ENCODE measurements at places on chromosomes 13 and 19.

DNA sequence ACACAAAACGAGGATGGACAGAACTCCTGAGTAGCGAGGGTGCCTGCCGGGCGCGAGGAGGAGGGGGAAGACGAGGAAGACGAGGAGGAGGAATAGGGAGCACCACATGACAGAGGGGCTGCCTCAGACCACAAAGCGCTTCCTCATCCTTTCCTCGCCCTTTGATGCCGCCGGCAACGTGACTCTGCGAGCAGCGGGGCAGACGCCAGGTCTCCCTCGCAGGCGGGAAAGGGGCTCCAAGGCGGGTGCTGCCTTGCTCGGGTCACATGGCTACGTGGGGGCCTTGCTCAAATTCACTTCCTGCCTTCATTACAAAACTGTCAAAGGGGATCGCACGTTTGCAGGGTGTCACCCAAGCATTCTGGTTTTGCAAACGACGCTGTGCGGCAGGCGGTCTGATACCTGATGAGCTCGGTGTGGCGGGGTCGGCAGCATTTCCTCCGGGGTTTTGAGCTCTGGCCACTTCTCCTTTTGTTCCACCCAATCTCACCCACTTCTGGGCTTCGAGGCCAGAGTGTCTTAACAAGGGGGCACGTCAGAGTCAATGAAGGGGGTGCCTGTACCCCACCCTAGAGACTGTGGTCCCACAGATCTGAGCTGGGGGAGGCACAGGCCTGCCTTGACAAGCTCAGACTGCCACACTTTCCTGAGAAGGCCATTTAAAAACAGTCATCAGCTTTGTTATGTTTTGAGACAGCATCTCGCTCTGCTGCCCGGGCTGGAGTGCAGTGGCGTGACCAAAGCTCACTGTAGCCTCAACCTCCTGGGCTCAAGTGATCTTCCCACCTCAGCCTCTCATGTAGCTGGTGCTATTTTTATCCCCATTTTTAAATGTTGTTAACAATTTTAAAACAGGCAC, 14.9 kb downstream of the MAP2K2 start:
- no peak for DNase-seq

- no peak for DNase-seq
Measured at GRCh38 chr13:99514801-99515200, 13.5 kb downstream of the TM9SF2 start.

DNA sequence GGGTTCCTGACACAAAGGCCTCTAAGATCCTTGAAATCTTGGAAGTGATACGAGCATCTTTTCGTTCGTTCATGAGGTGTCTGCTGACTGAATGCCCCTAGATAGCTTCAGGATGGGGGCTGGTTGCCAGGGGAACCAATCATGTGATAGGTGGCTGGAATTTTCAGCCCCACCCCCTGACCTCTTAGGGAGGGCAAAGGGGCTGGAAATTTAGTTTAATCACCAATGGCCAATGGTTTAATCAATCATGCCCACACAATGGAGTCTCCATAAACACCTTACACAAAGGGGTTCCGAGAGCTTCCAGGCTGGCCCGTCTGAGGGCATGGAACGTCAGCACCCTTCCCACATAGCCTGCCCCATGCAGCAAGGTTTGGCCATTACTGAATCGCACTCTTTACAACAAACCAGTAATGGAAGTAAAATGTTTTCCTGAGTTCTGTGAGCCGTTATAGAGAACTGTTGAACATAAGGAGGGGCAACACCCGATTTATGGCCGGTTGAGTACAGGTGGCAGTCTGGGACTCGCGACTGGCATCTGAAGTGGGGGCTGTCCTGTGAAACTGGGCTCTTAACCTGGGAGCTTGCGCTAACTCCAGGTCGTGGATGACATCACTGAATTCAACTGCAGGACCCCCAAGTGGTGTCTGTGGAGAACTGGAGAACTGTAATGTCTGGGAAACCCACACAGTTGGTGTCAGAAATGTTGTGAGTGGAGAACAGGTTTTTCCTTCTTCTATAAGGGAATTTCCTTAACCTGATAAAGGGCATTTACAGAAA, 25.6 kb downstream of the MLLT1 start:
- DNase-seq: no peak

GRCh38 chr13:95185851-95186250, 115.4 kb downstream of the ABCC4 start:
- no peak for DNase-seq

DNA sequence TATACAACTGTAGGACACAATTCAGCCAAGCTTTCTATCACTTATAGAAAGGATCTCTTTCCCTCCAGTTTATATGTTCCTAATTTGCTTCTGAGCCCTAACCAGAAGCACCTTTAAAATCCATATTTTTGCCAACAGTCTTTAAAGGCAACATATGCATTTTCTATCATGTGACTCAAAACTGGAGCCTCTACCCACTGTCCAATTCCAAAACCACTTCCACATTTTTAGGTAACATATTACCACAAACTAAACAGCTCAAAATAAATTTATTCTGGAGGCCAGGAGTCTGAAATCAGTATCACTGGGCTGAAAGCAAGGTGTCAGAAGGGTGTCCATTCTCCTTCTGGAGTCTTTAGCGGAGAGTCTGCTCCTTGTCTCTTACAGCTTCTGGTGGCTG, 15.9 kb upstream of the EFNB2 start:
- DNase-seq: no peak

GRCh38 chr13:113472355-113473025, 18.0 kb downstream of the DCUN1D2 start:
- DNase-seq: no peak

DNA sequence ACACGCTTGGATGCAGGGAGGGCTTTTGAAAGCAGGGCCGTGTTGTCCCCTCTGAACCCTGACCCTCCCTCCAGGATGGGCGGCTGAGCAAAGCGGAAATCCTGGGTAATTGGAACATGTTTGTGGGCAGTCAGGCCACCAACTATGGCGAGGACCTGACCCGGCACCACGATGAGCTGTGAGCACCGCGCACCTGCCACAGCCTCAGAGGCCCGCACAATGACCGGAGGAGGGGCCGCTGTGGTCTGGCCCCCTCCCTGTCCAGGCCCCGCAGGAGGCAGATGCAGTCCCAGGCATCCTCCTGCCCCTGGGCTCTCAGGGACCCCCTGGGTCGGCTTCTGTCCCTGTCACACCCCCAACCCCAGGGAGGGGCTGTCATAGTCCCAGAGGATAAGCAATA, 15.2 kb downstream of the RCN3 start:
- DNase-seq: no peak

DNA sequence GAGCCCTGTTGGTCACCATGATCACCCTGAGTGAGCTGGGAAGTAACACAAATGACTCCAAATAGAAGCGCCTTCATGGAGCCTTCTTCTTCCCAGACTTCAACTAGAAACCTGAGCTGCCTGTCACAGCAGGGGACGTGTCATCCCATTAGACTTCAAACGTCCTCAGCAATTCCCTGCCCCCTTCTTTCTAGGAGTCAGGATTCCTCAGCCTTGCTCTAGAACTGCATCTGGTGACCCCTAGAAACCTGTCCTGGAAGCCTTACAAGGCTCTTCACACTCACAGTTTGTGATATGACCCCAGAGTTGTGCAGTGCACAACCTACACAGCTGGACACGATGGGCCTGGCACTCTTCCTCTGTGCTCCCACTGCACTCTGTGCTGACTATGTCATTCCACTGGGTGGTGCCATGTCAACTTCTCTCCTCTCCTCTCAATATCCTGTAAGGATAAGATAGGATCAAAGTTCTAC, 23.6 kb upstream of the TTYH1 start:
- DNase-seq: no peak

- DNase-seq: no peak
Measured at GRCh38 chr13:113591750-113592149, 7.2 kb downstream of the TFDP1 start.

DNA sequence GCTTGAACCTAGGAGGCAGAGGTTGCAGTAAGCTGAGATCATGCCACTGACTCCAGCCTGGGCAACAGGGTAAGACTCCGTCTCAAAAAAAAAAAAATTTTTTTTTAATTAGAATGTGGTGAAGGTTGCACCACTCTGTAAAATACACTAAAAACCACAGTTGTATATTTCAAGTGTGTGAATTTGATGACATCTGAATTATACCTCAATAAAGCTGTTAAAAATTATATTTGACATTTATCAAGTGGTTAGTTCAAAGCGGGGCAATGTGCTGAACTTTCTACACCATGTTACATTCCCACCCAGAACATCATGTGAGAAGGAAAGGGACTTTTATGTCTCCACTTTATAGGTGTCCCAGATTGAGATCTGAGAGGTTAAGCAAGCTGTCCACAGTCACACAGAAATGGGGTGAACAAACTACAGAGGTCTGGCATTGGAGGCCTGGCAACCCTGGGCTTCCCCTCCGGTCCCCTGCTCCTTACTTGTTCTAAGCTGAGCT, 5.9 kb upstream of the S1PR5 start:
- DNase-seq: no peak

GRCh38 chr19:53463263-53463662, 4.3 kb upstream of the ZNF813 start:
- no peak for DNase-seq

DNA sequence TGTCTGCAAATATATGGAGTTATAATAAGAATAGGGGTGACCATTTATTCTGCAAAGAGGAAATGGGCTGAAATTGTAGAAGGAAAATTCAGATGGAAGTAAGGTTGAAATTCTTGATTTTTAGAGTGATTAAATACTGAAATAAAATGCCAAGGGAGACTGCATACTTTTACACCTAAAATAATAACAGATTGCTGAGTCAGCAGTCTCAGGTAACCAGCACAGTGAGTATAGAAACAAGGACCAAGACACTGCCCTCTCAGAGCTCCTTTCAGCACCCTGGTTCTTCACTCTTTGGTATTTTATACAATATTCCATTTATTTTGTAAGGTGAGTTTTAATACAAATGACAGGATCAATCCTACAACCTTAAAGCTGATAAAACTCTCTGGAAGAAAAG, 48.8 kb upstream of the MLNR start:
- DNase-seq: no peak

- no peak for DNase-seq
Measured at GRCh38 chr19:14582894-14583340, at the start of gene CLEC17A. Gene CLEC17A (plus strand): TSS chr19:14583084. CDS start chr19:14583161, 77 bp downstream.

GRCh38 chr13:20412691-20413355, 112.8 kb downstream of the CRYL1 start:
- DNase-seq: no peak

DNA sequence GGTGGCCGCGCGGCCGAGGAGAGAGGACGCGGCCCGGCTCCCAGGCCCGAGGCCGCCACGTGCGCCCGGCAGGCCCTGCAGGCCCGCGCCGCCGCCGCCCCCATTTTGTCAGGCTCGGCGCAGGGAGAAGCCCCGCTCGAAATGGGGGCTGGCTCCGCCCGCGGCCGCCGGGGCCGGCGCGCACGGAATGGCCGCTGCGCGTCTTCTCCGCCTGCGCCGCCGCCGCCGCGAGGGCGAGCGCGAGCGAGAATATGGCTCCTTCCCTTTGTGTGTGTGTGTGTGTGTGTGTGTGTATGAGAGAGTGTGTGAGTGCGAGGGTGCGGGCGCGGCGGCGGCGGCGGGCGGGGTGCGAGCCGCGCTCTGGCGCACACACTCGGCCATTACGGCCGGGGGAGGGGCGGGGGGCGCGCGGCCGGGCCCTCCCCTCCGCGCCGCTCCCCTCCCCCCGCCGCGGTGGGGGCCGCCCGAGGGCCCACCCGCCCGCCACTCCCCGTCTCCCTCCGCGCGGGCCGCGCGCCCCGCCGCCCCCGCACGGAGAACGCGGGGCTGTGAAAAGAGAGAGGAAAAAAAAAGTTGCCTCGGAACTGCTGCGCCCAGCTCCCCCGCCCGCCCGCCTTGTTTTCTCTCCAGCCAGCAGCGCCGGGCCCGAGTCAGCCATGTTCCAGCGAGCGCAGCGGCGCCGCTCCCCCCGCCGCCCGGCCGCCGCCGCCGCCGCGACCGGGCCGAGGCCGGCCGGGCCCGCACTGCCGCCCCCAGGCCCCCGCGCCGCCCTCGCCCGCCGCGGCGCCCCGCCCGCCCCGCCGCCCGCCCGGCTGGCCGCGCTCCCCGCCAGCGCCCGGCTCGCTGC, 1.0 kb downstream of the HMGB1 start:
- DNase-seq: peak; percentile 35

DNA sequence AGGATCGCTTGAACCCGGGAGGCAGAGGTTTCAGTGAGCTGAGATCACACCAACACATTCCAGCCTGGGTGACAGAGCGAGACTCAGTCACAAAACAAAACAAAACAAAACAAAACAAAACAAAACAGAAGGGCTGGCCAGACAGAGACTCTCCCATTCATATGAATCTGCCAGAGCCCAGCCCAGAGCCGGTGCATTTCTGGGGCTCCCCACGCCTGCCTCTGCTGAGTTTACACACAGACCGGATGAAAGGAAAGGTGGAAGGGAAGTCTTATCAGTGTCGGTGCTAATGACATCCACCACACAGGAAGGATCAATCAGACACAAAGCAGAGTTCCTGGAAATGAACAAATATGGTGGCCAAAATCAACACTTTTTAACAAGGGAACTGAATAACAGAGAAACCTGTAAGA, 6.8 kb downstream of the TRAPPC6A start:
- no peak for DNase-seq

- DNase-seq: no peak
Measured at GRCh38 chr19:1445932-1446712, 3.8 kb upstream of the APC2 start.

DNA sequence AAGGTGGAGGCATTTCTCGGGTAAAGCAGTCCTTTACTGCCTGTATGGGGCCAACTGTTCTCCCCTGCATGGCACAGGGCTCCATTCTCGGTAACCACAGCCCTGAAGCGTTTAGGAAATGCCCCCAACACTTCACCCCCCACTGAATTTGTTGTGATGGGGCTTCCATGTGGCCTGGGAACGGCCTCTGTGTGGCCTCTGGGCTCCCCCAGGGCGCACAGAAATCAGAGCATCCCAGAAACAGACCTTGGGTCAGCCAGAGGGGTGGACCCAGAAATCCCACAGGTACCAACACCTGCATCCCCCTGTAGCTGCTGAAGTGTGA, 153.7 kb upstream of the VSTM2B start:
- no peak for DNase-seq

- no peak for DNase-seq
Measured at GRCh38 chr13:51562011-51562671, 22.1 kb upstream of the WDFY2 start.

DNA sequence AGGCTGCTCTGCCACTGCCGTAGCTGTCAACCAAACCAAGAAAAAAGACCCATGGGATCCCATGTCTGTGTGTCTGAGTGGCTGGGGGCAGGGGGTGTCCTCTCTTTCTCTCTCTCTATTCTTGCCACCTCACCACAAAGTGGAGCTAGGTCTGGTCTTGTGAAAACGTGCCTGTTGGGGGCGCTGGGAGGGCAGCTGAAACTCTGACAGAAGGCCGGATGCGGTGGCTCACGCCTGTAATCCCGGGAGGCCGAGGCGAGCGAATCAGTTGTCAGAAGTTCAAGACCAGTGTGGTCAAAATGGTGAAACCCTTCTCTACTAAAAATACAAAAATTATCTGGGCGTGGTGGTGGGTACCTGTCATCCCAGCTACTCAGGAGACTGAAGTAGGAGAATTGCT, 29.2 kb downstream of the ZNF146 start:
- no peak for DNase-seq

Data from esophagus squamous epithelium (tissue), 5 donors.